ENCODE measurements at places on chromosomes 6 and 20.

DNA sequence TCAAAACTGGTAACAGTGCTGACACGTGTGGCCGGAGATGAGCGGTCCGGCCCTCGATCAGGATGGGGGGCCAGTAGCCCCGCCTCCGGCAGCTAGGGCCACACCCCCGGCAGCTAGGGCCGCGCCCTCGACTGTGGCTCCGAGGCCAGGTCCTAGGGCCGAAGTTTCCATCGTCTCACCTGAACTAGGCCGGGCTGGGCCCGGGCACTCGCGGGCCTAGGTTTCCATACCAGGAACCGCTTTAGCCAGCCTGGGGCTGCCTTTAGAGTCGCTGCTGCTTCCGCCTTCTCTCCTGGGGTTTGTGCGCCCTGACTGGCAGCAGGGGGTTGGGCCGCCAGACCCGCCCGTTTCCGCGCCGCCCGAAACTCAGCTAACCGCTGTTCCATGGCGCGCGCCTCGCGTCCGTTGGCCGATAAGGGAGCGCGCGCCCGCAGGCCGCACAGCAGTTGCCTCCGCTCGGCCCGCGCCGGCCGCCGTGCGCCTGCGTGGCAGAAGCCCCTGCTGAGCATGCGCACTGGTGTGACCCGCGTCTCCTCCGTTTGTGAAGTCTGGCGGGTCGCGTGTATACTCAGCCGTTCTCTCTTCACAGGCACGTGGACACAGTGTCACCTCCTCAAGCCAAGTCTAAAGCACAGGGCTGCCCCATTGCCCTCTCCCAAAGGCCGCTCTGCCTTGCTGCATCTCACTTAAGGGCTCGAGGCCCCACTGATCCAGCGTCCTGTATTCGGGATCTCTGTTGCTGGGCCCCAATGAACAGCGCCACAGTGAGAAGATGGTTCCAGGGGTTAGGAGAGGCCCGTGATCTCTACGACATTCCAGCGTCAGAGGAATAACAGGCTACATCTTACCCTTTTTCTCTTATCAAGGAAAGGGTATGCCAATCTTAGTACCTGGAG lies at the start of gene SAYSD1:
Gene SAYSD1, minus strand, starts transcription at position 483 of the 896 bp plus-strand sequence. Its CDS starts 97 bp downstream, at position 386.
- DNase-seq = peak; percentile 98

GRCh38 chr6:394641-395289 lies 3.2 kb downstream of the IRF4 start:
- DNase-seq = no peak

GRCh38 chr20:25643716-25644115 lies 19.9 kb upstream of the NANP start:
- DNase-seq = no peak

DNA sequence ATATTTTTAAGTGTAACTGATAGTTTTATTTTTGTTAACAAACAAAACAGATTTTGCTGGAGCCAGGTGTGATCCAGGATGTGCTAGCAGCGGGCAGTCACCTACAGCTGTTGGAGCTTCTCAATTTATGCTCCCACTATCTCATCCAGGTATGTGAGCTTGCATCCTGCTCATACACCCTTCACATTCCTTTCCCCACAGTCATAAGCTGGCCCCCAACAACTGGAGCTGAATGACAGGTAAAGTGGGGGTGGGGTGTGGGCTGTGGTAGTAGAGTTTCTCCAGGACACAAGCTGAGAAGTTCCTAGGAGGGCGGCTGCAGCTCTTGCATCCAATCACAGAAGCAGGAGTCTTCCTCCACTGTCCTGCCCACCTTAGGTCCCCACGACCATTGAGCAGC lies 140.1 kb downstream of the KLHL32 start:
- DNase-seq = no peak

GRCh38 chr6:20644667-20645370 lies 110.6 kb downstream of the CDKAL1 start:
- DNase-seq = no peak

DNA sequence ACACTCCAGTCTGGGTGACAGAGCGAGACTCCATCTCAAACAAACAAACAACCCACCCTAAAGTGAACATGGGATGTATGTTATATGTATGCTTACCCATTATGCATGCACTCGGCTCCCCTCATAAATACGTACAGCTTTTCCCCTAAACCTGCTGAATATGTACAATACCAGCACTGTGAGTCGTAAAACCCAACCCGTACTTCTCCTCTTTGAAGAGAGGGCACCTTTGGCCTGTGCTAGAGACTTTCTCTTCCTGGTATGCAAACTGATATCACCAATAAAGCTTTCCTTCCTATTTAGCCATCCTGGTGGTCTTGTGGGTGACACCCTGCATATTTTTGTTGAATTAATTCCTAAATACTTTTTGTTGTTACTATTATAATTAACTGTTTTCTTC lies 51.3 kb downstream of the VSTM2L start:
- no peak for DNase-seq

GRCh38 chr6:37785002-37785662 lies 34.4 kb upstream of the ZFAND3 start:
- no peak for DNase-seq

DNA sequence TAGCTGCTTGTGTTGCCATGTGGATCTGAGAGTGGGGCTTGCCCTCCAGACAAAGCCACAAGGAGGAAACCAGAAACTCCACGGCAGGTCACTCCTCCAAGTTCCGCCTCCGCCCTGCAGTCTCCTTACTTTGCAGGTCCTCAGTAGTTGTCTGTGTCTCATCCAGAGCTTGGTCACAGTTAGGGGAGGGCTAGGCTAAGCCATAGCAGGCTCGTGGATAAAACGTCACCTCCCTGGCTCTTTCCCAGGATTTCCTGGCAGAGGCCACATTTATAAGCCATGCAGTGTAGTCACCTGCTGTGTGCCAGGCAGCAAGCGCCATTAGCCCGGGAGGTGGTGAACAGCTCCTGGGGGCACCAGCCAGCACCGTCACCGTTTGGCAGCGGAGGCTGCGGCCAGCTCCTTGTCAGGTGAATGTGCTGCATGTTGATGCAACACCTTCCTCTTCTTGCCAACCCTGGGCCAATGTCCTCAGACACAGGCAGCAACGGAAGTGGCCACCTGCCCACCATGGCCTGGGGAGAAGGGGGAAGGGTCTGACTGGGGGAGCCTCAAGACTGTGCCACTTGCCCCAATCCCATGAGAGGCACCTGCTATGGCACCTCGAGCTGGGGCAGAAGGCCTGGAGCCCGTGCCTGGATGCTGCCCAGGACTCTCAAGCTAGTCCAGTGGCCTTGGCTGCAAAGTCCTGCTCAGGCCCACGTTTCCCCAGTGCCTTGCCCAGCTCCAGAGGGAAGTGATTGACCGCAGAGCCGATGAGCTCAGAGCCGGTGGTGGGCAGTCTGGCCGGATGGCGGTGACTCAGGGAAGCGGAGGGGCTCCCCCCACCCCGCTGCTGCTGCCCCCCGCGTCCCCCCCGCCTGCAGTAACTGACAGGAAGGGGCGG lies 39.0 kb upstream of the SLCO4A1 start:
- no peak for DNase-seq

DNA sequence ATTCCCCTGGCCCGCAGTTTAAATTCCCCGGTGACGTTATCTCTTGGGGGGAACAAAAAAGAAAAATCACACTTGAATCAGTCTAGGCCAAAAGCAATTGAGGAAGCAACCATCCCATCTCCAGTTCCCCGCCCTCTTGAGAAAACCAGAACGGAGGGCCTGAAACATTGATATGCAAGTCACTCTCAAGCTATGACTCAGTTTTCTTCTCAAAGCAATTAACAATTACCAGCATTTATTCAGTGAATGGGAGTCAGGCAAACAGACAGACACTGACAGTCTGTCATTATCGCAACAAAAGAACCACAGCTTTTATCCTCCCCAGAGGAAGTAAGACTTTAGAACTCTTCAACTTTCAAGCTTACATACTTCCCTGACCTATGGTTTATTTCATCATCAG lies 100.9 kb downstream of the OPRM1 start:
- no peak for DNase-seq

GRCh38 chr20:7272512-7272911 lies 505.0 kb downstream of the BMP2 start:
- peak; percentile 37 for DNase-seq

GRCh38 chr6:100680163-100680562 lies 201.0 kb downstream of the ASCC3 start:
- no peak for DNase-seq

DNA sequence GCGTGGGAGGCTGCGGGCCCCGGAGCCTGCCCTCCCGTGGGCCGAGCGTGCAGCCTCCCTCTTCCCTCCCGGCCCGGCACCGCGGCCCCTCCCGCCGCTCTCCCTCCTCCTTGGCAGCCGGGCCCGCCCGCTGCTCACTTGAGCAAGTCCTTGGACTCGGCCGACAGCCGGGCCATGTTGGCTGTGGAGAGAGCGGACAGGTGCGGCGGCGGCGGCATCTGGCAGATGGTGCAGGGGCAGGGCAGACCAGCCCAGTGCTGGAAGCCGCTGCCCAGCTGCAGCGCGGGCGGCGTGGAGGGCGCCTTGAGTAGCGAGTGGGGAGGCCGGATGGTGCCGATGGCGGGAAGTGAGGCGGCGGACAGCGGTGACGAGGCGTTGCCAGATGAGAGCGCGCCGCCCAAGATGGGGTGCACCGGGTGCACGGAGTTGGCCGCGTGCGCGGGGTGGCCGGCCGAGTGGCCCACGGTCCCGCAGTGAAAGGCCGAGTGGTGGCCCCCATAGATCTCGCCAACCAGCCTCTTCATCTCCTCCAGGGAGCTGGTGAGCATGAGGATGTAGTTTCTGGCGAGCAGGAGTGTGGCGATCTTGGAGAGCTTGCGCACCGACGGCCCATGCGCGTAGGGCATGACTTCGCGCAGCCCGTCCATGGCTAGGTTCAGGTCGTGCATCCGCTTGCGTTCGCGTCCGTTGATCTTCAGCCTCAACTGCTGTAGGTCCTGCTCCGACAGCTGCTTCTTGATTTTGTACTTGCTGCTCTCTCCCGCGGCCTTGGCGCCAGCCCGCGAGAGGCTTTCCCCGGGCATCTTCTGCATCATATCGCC lies 766 bp downstream of the OLIG3 start:
- DNase-seq = peak; percentile 19

- no peak for DNase-seq
Measured at GRCh38 chr20:45985573-45985972, 13.6 kb upstream of the ZNF335 start.

DNA sequence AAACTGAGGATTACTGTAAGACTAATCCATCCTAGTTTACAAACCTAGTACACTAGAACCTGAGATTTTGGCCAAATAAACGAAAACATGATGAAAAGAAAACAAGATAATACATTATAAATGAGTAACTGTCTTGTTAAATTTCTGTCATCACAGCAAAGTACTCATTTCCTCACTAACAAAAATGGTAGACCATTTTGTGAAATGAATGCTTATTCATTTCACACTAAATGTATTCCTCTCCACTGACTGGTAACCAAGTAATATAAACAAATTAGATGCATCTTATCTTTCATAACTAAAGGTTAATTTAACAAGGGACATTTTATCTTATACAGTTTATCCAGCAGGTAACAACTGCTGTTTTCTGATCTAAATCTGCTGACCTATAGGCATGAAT lies 143.7 kb downstream of the REV3L start:
- DNase-seq = no peak

DNA sequence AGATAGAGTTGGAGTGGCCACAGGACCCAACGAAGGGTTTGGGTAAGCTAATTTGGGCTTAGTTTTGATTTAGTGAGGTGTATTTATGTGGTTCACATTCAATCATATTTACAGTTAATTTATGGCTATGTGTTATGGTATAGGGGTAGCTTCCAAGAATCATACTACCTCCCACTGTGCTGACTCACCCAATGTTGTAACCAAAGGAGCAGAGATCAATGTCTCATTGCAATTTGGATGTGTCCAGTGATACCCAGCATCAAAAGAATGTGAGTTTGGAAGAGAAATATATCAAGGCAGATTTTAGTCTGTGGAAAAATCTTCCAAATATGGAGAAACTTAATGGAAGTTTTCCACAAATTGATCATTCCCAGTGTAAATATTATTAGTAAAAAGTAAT lies 25.3 kb upstream of the SMIM8 start:
- no peak for DNase-seq

DNA sequence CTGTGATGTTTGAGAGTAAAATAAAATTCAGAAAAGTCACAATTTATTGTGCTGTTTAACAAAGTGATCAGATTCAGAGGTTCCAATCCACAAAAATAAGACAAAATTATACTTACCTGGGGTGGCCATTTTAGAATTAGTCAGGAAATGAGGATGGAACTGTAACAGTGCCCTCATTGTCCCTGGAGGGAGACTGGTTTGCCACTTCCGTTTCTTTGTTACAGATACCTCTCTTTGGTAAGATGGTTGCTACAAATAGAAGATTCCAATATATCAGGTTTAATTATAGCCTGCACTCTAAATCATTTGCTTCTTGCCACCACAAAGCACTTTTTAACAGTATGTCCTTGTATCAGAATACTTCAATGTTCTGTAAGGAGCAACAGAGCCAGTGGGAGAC lies 95.6 kb downstream of the CTNNBL1 start:
- no peak for DNase-seq

- peak; percentile 47 for DNase-seq
Measured at GRCh38 chr20:24634855-24635254, 165.4 kb downstream of the SYNDIG1 start.

GRCh38 chr20:43262341-43262740 lies 72.6 kb upstream of the PTPRT start:
- no peak for DNase-seq

DNA sequence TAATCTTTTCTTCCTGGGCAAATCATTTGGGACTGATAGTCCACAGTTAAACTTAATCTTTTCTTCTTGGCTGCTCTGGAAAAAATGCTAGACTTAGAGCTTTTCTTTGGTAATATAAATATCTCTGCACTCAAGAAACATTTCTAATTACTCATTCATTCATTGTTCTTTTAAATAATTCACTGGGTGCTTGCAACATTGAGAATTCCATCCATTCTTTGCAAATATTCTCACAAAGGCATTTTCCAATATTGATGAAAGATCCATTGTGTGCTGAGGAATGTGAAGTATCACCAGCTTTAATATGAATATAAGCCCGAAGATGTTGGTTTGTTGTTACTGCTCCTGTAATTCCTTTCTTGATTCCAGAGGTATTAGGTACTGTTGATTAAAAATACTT lies 38.4 kb downstream of the AKAP7 start:
- no peak for DNase-seq

- peak; percentile 90 for DNase-seq
Measured at GRCh38 chr20:37534401-37535157, 6.9 kb upstream of the BLCAP start.

GRCh38 chr20:16666272-16666671 lies 63.6 kb upstream of the SNRPB2 start:
- no peak for DNase-seq

GRCh38 chr6:24353861-24354260 lies 4.0 kb downstream of the DCDC2 start:
- no peak for DNase-seq

- no peak for DNase-seq
Measured at GRCh38 chr6:137237413-137238170, 18.4 kb upstream of the IFNGR1 start.

DNA sequence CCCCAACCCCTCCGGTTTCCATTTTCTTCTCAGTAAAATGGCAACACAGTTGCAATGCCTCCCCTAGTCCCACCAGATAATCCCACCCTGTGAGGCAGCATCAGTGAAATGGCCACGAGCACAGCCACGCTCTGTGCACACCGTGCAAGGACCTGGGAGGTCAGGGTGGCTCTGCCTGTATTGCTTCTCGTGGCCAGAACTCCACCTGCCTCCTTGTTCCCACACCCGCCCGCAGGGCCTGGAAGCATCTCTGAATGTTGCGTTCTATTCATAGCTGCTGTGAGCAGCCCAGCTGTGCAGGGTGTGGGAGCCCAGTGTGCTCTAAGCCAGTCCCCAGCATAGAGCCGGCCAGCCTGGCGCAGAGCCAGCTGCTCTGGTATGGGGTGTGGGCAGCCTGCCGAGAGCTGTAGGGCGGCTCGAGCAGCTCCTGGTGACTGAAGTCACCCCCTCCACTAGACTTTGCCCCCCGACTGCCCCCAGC lies 161.1 kb downstream of the DLL1 start:
- DNase-seq = peak; percentile 56

- DNase-seq = no peak
Measured at GRCh38 chr20:43241057-43241702, 51.5 kb upstream of the PTPRT start.

Measured in NCI-H526 (cell line).